ENCODE measurements at places on chromosomes 5 and 9.
A peak's percentile ranks its signal among the peaks of the same experiment; 100 is the strongest.

- DNase-seq = no peak
Observed at GRCh38 chr5:91937121-91937520, 554.0 kb upstream of the ARRDC3 start.

- no peak for DNase-seq
Observed at GRCh38 chr5:109707531-109707930, 17.8 kb downstream of the MAN2A1 start.

GRCh38 chr5:76952795-76953536, at the start of gene CRHBP:
Gene CRHBP (plus strand): TSS chr5:76953045. CDS start chr5:76953135, 90 bp downstream.
- DNase-seq = no peak

DNA sequence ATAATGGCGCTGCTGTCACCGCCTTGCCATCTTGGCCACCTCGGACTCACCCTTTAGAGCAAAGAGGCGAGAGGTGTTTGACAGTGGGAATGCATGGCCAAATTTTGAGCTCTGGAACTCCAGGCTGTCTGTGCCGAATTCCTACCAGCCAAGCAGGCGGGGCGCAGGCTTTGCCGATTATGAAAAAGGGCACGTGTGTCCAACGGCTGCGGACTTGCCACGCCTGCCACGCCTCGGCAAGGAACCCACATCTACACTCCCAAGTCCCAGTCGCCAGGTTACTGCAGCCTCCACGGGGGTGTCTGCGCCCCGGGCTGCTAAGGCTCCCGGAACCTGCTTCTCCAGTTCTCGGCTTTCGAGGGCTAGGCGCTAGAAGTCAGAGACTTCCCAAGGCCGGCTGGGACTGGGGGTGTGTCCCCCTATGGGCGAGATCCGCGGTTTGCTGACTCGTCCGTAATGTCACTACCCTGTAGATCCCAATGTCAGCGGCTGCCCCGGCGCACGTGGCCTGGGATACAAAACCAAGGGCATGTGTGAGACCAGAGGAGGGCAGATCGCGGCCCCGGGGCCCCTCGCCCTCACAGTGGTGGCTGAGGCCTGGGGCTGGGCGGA, 2.8 kb downstream of the NPR3 start:
- no peak for DNase-seq

GRCh38 chr9:114718801-114719221, 36.8 kb upstream of the TEX48 start:
- DNase-seq = peak; percentile 94

- DNase-seq = no peak
Observed at GRCh38 chr5:149995385-149996204, 4.9 kb downstream of the TIGD6 start.

GRCh38 chr9:111752455-111752854, 42.3 kb downstream of the SHOC1 start:
- no peak for DNase-seq

DNA sequence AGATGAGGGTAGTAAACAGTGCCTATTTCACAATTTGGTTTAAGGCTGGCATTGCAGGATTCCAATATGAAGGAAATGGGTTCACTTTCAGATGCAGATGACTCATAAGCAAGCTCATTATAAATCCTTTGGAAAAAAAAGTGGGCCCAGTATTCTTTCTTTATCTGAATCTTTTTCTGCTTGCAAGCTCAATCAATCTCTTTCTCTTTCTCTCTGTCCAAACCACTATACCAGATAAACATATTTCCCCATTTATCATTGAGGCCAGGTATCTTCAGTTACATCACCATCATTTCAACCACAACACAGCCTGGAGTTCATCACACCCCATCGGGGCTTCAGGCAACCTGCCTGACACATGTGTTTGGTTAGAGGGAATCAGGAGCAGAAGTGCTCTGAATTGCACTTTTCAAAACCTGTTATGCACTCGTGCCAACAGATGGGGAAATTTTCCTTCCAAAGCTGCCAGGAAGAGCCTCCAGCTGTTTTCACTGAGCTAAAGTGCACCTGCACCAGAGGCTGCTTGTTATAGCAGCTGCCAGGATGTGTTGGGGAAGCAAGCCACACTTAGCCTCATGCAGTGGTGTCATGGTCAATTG, 30.0 kb upstream of the MAMDC2 start:
- DNase-seq = no peak

DNA sequence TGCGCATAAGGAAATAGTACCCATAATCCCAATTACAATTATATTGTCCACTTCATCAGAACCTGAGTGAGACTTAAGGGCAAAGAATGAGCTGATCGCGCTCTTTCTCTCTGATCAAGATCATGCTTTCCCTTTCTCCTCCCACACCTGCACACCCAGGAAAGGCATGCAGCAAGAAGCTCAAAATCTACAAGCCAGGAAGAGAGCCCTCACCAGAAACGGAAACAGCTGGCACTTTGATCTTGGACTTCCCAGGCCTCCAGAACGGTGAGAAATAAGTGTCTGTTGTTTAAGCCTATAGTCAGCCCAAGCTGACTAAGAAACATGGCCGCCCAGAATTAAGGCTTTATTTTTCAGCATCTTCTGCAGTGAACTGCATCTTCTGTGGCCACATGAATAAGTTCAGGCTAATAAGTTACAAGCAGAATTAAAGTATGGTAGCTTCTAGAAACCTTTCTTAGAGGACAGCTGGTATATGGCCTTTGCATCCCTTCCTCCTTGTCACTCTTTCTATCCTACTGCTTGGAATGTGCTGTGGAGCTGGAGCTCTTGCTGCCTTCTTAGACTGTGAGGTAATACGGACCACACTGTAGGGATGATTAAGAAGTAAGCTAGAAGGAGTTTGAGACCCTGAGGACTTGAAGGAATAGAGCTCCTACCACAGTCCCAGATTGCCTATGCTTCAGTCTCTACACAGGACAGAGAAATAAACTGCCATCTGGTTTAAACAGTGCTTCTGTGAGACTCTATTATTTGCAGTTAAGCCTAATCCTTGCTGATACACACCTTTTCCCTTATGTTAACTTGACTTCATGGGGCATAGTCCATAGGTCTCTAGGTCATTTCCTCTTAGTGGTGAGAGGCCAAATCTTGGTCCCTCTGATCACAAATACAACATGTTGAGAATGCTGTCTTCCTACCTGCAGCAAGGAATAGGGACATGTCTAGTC, 17.2 kb downstream of the OR2S2 start:
- DNase-seq = peak; percentile 74

GRCh38 chr5:4511996-4512656, 628.0 kb upstream of the ADAMTS16 start:
- DNase-seq = peak; percentile 65

DNA sequence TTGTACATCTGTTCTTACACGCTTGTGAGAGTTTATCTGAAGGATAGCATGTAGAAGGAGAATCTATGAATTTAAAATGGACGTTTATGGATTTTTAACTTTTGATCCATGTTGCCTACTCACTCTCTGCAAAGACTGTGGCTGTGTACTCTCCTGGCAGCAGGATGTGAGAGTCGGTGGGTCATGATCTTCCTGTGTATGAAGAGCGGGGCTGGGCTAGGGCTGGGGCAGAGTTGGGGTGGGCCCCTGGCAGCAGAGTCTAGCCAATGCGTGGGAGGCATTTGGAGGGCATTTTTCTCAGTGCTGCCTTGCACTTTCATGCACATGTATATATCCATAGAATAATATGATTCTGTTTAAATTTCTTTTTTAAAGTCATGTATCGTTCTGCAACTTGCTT, 24.0 kb upstream of the DAB2IP start:
- no peak for DNase-seq

DNA sequence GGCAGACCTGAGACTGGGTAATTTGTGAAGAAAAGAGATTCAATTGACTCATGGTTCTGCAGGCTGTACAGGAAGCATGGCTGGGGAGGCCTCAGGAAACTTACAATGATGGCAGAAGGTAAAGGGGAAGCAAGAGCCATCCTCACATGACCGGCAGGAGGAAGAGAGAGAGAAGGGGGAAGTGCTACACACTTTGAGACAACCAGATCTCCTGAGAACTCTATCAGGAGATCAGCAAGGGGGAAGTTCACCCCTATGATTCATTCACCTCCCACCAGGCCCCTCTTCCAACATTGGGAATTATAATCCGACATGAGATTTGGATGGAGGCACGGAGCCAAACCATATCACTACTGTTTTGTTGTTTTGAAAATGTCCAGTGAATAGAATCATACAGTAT, 110.2 kb downstream of the DAPK1 start:
- DNase-seq = no peak

DNA sequence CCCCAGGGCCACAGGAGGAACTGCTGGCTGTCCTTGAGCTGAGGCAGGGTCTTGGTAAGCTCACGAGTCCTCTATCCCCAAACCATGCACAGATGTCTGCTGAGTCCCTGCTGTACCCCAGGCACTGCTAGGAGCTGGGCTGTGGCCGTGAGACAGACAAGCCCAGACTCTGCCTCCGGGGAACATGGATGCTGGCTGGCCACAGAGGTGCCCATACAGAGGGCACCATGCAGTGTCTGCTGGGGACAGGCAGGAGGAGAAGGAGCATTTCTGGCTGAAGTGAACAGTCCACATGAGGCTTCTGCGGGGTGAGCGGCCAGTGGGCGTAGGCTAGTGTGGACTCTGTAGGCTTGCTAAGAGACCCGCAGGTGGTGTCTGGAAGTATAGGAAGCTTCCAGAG, 4.8 kb upstream of the SEC16A start:
- no peak for DNase-seq

GRCh38 chr9:134852906-134853654, 27.5 kb upstream of the FCN2 start:
- DNase-seq = no peak

DNA sequence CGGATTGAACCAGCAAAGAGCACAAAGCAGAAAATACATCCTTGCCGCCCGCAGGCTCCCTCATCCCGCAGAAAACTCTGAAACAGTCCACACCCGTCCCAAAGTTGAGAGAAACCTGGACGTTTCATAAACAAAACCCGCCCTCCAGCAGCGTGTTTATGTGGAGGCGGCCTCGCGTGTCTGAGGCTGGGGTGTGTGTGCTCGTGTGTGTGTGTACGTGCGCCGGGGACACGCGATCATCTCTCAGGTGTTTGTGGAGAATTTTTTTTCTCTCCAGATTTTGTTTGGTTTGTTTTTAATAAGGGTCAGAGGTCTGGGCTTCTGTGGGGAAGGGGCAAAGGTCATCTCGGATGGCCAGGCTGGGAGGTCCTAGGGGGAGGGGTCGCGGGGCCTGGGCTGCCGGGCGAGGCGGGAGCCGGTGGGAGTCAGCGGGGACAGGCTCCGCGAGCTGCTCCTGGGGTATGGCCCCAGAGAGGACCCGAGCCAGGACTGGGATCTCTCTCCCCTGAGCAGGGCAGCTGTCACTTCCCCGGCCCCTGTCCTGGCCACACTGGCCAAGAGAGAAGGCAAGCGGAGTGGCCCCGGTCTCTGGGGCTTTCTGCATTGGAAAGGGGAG, 206.4 kb downstream of the C9orf50 start:
- no peak for DNase-seq

- DNase-seq = no peak
Observed at GRCh38 chr9:91465420-91465819, 41.8 kb upstream of the NFIL3 start.

GRCh38 chr9:77188242-77188641, 10.9 kb downstream of the VPS13A start:
- no peak for DNase-seq

DNA sequence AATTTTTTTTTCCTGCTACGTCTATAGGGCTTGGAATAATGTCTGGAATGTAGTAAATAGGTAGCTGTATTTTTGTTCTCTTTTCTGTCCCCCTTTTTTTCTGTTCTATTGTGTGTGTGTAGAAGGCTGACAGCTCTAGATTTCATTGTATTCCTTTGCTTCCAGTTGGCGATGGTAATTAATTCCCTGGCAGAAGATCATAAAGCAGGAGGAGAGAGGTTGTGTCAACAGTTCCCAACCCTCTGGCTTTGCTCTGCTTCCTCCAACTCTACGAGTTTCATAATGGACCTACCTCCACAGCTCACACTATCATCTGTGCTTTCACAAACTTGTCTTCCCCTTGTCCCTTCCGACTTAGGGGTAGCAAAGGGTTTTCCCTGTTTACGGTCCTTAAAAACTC, 117.9 kb upstream of the CDH18 start:
- DNase-seq = no peak

GRCh38 chr9:21060919-21061561, 16.7 kb downstream of the IFNB1 start:
- DNase-seq = no peak

GRCh38 chr9:128428644-128429512, 8.2 kb downstream of the CERCAM start:
- DNase-seq = no peak

DNA sequence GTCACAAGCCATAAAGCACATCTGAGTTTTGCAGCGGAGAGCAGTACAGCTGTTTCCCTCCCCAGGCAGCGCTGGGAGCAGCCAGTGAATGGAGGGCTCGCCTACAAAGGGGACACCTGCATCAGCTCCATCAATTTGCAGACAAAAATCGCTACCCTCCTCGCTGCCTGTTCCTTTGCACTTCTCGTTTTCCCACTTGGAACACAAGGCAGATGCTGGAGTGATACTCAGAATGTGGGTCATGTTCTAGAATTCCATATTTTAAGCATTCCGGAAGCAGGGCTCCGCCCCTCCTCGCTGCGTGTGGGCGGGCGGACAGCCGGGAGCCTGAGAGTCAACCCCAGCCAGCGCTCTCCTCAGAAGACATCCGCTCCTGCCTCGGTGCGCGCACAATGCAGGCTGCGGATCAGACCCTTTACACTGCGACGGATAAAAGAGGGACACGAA, 92.1 kb downstream of the LMNB1 start:
- DNase-seq = no peak

GRCh38 chr5:38330207-38330606, 71.8 kb downstream of the EGFLAM start:
- no peak for DNase-seq

GRCh38 chr9:18490641-18491370, 16.9 kb downstream of the ADAMTSL1 start:
- peak; percentile 60 for DNase-seq

Measured in SW480 (cell line).